Thoracic aorta (tissue), 2 donors: ENCODE measurements at places on chromosomes 1 and 21.

DNA sequence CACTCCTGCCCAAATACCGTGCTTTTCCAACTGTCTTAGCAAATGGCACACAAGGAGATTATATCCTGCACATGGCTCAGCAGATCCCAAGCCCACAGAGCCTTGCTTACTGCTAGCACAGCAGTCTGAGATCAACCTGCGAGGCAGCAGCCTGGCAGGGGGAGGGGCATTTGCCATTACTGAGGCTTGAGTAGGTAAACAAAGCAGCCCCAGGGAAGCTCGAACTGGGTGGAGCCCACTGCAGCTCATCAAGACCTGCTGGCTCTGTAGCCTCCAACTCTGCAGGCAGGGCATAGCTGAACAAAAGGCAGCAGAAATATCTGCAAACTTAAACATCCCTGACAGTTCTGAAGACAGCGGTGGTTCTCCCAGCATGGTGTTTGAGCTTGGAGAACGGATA is 70.1 kb upstream of the PTBP2 start:
- no peak for DNase-seq

DNA sequence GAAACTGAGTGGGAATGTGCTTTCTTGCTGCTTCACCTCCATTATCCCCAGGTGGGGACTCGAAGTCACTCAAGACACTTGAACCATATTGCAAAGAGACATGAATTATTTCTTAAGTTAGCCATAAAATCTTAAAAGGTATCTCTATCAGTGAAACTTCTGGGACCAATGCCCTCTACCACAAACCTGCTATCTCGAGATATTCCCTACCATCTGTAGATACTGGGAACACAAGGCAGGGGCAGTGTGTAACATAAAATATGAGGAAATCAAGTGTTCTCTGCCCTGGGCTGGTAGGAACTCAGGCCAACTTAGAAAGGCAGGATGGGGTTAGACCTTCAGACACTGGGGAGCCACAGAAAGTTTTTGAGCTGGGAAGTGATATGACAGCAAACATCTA is 1.3 kb upstream of the CD58 start:
- no peak for DNase-seq

GRCh38 chr1:31799196-31799894 is 16.5 kb downstream of the SPOCD1 start:
- DNase-seq: no peak

DNA sequence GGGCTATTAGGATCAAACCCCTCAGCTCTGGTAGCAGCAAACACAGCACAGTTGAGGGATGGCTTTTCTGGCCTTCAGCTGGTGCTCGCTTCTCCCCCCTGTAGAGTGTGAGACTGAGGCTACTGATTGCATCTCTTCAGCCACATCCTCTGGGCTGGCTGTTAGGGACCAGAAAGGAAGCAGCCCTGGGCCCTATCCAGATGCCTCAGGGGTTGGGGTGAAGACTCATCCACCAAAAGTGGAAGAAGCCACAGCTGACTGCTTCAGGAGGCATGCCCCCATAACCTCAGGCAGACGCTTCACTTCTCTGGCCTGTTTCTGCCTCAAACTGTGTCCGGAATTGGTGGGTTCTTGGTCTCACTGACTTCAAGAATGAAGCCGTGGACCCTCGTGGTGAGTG is 6.2 kb upstream of the TMEM200B start:
- DNase-seq: no peak

- DNase-seq: no peak
Observed at GRCh38 chr1:172018727-172019311, 177.5 kb downstream of the DNM3 start.
